Right renal pelvis (tissue), 4 donors: ENCODE measurements at places on chromosomes 7 and 10. TPM values are rescaled to one million over a fixed set of nuclear protein-coding genes. Genes with fewer than 3 reads are reported as not detected.

Gene GARIN1A
- polyA plus RNA-seq = 1.7 TPM

Gene RALA
- polyA plus RNA-seq = 65.2 TPM

Gene SKAP2
- polyA plus RNA-seq = 33.2 TPM

- no peak for DNase-seq
These were observed 172.0 kb downstream of the ZEB1 start for GRCh38 chr10:31490858-31491504.

- no peak for DNase-seq
These were observed 54.8 kb downstream of the MINDY3 start for GRCh38 chr10:15805395-15806058.

DNA sequence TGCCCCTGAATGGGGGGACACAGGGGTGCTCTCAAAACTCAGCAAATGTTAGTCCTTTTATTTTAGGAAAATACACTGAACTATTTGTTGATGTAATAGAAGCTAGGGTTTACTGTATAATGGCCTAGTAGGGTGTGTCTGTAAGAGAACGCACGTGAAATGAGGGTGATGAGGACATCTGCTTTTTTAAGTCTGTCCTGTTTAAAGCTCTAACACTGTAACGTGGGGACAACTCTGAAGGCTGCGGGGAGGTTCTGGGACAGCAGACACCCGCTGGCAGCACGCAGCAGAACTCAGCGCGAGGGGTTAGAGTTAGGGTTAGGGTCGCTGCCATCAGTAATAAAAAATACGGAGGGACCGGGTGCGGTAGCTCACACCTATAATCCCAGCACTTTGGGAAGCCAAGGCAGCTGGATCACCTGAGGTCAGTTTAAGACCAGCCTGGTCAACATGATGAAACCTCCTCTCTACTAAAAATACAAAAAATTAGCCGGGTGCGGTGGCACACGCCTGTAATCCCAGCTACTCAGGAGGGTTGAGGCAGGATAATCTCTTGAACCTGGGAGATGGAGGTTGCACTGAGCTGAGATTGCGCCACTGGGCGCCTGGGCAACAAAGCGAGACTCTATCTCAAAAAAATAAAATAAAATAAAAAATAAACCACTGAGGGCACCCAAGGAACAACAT is 98.0 kb downstream of the CTBP2 start:
- DNase-seq = no peak
